ENCODE measurements at places on chromosomes 2 and 18.

DNA sequence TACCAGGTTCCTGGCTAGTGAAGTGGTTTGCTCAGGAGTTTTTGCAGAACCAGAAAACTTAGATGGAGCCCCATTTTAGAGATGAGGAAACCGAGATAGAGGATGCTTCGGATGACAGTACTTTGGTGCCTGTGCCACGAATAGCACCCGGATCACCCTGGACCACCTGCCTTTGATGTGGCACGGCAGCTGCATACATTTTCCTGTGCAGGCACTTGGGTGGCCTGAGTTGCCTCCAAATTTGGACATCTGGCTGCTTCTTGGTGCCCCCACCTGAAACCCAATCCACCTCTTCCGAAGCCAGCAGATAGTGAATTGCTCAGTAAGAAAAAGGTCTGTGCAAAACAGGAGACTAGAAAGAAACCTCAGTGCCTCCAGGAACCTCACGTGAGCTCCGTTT is 140.6 kb upstream of the ID2 start:
- no peak for DNase-seq

- DNase-seq = no peak
Measured at GRCh38 chr18:10037181-10037580, 123.4 kb downstream of the VAPA start.

- no peak for DNase-seq
Measured at GRCh38 chr2:200025717-200026116, 70.3 kb downstream of the MAIP1 start.

DNA sequence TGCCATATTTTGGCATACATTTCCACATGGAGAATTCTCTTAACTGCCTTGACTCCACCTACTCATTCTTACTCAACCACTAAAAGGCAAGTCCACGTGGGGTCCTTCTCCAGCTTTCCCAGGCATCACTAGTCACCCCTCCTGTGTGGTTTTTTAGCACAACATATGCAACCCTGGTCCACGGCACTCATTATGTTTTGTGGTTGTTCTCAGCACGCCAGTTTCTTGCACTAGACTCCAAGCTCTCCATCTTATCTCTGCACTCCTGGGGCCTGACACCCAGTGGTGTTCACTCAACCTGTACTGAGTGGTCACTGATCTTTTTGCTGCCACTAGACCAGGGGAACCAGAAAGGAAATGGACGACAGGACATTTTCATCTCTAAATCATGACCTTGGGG is 18.0 kb downstream of the MARCHF4 start:
- DNase-seq = no peak

- no peak for DNase-seq
Measured at GRCh38 chr2:55176094-55176415, 56.0 kb downstream of the CLHC1 start.

DNA sequence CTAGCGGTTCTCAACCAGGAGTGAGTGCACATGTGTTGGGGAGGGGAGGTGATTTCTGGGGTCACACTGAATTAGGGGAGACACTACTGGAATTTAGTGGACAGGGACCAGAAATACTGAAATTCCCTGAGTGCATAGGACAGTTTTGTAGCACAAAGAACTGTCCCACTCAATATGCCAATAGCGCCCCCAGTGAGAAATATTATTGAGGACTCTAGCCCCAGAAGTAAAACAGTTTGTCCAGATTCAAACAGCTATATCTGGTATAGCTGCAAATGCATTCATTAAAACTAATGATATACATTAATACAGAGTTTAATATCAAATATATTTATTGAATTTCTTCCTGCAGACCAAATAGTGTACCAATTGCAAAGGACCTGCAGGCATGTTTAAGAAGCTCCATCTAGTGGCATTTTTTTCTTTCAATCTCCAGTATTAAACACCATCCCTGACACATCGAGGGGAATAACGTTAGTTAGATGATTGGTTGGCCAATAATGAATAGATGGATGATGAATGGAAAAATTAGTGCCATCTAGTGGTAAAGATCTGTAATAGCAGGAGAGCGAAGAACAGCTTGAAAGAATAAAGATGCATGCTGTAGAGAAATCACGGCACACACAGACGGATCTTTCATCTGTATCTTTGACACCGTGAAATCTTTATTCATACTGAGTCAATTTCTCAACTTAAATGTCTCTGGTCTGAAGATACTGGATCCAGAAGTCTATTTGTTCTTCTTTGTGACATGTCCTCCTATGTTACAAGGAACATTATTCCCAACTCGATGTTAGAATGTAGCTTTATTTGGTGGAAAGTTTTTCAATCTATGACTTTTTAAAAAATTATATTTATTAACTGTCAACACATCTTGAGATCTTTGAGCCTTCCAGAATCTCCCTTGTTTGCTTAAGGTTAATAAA is 62.5 kb downstream of the DHRS9 start:
- DNase-seq = no peak

- no peak for DNase-seq
Measured at GRCh38 chr2:6423157-6423556, 442.6 kb downstream of the CMPK2 start.

DNA sequence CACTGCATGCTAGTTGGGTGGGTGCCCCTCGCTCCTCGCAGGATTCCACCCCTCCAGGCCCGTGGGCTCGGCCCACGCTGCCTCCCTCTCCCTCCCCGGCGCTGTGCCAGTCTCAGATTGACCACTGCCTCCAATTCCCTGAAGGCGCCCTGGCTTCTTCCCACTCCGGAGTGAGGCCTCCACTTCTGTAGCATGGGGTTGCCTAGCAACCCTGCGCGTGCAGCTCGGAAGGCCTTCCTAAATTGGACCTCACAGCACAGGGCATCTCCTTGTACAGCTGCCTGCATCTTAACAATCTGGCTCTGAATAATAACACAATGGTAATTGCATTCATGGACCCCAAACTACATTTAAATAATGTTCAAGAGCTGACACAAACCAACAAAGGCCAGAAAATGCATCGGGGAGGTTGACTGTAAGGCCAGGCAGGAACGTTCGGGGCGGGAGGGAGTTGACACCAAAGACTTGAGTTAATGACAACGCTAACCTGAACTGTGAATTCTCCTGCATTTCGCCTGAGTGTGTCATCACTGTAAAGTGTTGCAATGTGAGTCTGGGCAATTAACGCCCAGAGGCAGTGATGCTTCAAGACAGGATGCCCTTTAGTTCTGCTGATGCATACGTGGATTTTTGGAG is 222.9 kb downstream of the ZBTB7C start:
- no peak for DNase-seq

DNA sequence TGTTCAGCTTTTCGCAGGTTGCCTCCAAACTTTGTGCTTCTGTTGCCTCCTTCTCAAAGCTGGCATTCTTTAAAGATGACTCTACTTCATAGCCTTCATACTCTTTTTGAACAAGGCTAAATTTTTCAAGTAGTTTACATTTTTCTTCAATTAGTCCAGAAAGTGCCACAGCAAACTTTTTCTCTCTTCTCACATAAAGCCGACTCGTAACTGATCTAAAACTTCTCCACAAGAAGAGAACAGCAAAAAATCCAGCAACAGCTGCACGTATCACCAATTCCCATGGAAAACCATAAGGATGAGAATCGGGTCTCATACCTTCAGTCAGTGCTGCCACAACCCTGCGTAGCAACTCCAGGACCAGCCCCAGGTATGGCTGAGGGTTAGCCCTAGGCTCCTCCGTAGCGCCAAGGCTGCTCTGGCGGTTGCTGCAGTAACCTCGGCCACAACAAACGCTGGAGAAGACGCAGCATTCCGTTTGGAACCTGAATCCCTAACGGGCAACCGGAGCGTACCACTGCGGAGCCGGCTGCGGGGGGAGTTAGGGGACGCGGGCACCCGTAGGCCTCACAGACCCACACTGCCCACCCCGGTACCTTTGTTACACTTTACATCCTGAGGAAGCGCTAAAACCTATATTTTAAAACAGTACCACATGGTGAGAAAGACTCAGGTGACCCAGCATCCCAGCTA is at the start of gene CTAGE1:
Gene CTAGE1 (minus strand): TSS at position 420 of the 693 bp plus-strand sequence. CDS start 104 bp downstream, at position 316.
- DNase-seq = no peak

DNA sequence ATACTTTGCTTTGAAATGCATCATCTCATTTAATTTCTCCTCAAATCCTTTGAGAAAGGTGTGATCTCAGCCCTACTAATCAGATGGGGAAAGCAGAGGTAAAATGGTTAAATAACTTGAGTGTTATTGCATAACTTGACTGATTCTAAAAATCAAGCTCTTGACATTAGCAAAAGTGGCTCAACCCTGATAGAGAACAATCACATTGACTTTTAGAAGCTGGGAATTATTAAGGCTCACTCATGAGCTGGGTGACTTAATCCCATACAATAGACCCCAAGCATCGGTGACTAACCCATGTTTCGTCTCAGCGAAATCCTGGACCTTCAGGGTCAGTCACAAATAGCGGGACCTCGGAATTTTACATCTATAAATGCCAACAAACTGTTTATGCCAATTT is 378.9 kb downstream of the NBAS start:
- no peak for DNase-seq

GRCh38 chr2:121819846-121820245 is 64.4 kb downstream of the TSN start:
- no peak for DNase-seq

- no peak for DNase-seq
Measured at GRCh38 chr2:227834423-227834822, 20.8 kb downstream of the CCL20 start.

DNA sequence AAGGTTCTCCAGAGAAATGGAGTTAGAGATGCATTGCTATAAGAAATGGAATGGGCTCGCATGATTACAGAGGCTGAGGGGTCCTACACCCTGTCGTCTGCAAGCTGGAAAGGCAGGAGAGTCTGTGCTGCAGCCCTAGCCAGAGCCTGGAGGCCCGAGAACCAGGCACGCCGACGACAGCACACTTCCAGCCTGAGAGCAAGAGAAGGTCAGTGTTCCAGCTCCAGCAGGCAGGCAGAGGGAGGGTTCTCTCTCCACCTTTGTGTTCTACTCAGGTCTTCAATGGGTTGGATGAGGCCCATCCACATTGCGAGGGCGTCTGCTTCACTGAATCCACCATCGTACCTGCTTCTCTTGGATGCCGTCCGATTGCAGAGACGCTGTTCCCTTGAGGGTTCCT is 177.6 kb upstream of the HDAC4 start:
- no peak for DNase-seq

- DNase-seq = no peak
Measured at GRCh38 chr2:84904151-84904550, 1.3 kb upstream of the TMSB10 start.
